CD4-positive, alpha-beta T cell treated with Interferon gamma for 1 hour (primary cell): ENCODE measurements at places on chromosomes 3 and 15.

- no peak for DNase-seq
These were observed 271.9 kb downstream of the FEZF2 start for GRCh38 chr3:62101488-62101887.

DNA sequence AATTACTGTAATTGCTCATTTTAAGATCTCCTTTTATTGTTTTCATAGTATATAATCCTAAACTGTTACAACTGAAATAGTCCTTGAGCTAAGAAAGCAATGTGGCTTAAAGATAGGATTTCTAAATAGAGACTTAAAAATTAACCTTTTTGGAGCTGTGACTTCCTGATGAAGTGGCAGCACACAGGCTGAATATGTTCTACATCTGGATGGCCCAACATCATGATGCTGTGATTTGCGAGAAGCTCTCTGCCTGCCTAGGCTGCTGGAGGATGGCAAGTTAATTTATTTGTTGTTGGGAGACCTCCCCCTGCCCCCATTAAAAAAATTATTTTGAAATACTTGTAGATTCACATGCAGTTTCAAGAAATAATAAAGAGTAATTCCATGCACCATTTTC is 134.5 kb downstream of the IGF1R start:
- no peak for DNase-seq

DNA sequence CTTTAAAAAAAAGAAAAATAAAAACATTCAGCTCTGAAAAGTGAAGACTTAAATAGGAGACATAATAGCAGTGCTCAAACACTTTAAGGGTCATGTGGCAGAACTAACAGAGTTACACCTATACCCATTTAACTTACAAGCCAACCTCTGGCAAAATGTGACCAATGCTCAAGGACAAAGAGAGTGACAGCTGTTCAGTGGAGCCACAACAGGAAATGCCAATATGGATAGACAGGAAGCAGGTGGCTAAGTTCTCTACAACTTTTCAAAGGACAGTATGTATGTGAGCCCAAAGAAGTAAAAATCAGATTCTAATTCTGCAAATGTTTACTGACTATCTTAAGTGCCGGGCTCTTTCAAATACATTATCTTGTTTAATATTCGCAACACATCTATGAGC is 3.4 kb downstream of the TMCC1 start:
- DNase-seq = no peak

DNA sequence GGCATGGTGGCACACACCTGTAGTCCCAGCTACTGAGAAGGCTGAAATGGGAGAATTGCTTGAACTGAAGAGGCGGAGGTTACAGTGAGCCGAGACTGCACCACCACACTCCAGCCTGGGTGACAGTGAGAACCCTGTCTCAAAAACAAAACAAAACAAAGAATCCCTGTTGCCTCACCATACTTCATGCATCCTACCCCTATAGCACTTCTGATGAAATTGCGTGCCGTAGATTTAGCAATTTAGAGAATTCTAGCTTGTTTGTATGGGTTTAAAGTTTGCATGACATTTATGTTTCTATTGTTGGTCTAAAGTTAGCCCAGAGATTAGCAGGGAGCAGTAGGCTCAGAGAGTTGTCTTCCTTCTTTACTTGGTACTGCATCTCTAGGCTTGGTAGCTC is 7.8 kb downstream of the RAB5A start:
- DNase-seq = no peak
